ENCODE measurements at places on chromosomes 6 and 20.

DNA sequence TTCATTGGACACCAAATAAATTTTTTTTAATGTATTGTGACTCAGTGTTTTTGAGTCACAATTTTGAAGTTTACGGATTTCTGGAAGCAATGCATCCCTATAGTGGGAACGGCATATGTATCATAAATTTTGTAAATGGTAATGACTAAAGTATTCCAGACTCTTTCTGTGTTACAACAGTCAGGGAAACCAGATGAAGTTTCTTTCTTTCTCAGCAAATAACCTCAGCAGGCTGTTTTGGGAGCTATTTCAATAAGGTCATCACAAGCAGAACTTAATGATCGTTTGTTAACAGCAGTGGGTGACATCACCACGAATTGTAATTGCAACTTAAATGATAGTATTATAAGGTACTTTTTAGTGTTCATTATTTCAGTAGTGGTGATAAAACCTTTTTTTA lies 52.0 kb downstream of the HIVEP1 start:
- no peak for DNase-seq

DNA sequence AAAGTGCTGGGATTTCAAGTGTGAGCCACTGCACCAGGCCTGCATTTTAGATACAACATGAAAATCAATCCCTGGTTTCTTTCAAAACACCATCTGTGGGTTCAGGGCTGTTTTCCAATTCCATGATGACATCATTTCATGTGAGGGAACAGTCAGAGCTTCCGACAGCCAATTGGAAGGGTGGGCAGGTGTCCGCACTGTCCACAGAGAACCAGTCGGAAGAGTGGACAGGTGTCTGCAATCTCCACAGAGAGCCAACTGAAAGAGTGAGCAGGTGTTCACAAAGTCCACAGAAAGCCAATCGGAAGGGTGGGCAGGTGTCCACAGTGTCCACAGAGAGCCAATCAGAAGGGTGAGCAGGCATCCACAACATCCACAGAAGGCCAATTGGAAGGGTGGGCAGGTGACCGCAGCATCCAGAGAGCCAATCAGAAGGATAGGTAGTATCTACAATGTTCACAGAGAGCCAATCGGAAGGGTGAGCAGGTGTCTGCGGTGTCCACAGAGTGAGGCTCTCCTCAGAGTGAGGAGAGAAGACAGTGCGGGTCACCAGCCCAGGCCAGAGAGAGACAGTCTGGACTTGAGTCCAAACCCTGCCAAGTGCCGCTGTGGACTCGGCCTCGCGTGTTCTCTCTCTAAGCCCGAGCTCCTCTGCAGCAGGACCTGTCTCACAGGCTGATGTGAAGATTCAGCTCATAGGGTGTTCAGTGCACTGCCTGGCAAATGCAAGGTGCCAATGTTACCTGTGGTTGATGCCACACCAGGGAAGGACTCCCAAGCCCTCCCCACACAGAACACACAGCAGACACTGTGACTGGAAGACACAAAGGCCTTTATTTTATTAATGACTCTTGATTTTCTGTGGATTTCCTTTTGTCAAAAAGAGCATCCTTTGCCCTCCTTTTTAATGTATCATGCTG lies 57.3 kb downstream of the DLL1 start:
- DNase-seq, result no peak

- DNase-seq, result peak; percentile 15
Measured at GRCh38 chr6:6654599-6655575, 66.4 kb downstream of the LY86 start.

GRCh38 chr6:117729613-117730012 lies 54.3 kb downstream of the NUS1 start:
- no peak for DNase-seq

DNA sequence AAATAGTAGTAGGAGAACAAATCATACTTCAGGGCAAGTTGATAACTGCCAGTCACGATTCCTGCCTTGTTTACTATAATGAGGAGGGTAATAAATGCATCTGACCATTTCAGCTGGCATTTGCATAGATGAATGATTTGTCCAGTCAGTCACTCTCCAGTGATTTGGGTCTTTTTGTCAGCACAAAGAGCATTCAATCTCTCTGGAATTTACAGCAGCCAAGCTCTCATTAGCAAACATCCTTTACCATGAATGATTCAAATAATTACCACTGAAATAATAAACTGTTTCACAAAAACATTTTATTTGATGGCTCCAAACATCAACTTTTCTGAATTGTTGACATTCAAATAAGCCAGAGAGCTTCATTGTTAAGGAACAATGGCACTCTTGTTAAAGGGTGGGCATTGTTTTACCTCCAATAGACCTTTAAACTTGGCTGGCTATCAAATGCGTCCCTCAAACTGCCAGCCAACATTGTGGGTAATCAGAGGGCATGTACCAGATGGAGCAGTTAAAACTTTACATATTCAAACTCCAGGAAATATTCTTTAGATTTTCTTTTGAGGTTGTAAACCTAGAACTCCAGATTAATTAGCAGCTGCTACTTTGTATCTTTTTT lies 30.0 kb upstream of the FBXL4 start:
- no peak for DNase-seq

- DNase-seq, result no peak
Measured at GRCh38 chr6:137339929-137340559, 120.9 kb upstream of the IFNGR1 start.

DNA sequence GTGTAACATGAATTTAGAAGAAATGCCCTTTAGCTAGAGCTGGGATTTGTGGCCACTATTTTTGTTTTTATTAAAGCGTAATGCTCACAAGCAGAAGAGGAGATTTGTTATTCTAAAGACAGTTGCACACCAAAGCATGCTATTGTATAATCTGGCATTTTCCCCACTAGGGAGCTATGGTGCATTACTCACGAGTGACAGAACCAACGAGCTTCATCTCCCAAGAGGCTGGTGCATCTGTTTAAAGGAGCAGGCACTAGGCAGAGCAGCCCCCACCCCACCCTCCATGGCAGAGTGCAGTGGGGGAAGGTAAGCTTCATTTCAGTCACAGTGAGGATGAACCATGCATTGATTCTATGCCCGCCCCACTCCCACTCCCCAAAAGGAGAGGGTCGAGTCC lies 287.3 kb upstream of the TSHZ2 start:
- no peak for DNase-seq

GRCh38 chr20:32052090-32052777 lies at the start of gene HCK:
HCK (plus strand) TSS chr20:32052242.
- DNase-seq, result no peak

GRCh38 chr6:83511266-83511665 lies 1.1 kb upstream of the PRSS35 start:
- no peak for DNase-seq

DNA sequence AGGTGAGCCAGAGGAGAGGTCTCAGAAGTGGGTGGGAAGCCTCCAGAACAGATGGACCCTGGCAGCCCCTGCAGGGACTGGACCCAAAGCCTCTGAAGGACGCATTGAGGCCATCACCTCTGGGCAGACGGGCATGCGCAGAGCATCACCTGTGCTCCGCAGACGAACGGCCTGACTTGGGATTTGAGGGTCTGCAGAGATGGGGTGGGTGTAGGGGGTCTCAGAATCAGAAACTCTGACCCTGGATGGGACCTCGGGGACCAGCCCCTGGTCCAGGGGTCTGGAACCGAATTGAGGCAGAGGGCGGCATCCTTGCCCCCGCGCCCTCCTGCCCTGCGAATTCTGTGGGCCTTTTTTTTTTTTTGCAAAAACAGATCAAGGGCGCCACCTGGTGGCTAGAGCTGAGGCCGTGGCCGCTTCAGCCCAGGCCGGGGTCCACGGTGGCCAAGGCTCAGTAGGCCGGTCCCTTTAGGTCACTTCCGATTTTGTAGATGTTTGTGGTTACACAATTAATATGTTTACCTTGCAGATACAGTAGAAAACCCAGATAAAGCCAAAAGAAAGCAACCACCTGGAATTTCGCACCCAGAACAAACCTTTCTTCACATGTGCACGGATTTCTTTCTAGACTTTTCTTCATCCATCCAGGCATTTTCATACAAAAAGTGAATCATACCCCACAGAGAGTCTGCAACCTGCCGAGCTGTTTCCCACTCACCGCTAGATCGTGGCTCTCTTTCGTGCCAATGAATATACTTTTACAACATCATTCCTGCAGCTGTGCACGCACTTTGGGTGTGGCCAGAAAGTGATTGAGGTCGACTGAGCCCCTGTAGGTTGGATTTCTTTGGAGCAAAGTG lies 25.9 kb downstream of the ZBP1 start:
- DNase-seq, result peak; percentile 27

DNA sequence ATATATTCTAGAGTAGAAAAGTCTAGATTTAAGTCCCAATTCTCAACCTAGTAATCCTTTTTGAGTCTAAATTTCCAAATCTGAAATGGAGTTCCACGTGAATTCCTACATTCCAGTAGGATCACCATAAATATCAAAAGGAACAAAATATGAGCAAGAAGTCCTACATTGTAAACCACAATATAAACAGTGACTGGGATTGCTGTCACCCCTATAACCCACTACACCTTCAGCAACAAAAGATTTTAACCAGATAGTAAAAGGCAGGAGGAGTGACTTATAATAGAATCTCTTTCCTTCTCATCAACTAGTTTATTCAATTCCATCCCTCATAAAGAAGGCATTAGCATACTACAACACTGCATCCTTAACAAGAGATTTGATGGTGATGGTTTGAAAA lies 210.6 kb downstream of the KIF16B start:
- DNase-seq, result no peak

- DNase-seq, result no peak
Measured at GRCh38 chr20:8331740-8332412, 199.8 kb downstream of the PLCB1 start.

GRCh38 chr6:135633573-135633972 lies 136.0 kb upstream of the AHI1 start:
- no peak for DNase-seq

GRCh38 chr20:11271319-11271718 lies 597.5 kb upstream of the JAG1 start:
- no peak for DNase-seq

DNA sequence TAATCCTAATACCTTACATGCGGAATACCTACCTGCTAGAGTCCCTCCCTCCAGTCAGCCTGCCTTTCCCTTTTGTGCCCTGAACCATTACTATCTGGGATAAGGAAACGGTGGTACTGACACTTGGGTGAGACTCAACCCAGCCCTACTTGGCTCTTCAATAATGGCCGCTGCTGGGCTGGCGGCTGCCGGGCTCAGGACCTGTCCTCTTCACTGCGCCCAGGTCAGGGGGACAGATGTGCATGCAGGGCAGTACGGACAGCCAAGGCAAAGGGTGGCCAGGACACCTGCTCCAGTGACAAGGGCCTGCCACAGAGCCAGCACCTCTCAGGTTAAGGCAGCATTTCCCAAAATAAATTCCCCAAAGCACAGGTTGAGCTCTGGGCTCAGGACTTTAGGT lies 29.9 kb downstream of the UBE2V1 start:
- no peak for DNase-seq

DNA sequence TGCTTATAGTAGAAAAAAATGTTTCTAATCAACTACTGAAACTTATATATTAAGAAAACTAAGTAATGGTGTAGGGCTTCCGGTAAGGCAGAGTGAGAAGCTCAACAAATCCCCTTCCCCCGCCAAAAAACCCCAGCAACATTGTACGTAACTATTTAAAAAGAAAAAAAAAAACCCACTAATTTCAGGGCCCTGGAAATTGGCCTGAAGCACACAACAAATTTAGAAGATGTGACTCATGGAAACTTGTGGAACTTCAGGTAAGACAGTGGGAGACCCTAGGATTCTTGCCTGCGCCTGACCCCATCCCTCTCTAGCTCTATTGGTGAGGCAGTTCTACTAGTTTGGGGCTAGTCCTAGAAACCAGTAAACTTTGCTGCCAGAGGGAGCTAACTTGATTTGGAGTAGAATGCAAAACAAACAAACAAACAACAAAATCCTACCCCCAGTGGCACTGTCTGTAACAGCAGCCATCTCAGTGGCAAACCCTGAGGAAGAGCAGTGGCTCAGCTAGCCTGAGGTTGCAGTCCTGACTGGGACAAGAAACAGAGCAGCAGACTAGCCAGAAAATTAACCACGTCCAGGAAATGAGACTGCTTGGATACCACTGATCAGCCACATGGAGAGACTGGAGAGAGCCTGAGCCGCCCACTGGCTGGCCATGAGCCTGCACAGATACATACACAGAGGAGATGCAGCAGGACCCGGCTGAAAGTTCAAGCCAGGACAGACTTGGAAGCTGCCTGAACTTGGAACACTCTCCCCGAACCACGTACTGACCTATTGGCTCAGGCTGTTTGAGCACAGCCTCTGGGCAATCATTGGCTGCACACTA lies 135.1 kb downstream of the TBXT start:
- no peak for DNase-seq

DNA sequence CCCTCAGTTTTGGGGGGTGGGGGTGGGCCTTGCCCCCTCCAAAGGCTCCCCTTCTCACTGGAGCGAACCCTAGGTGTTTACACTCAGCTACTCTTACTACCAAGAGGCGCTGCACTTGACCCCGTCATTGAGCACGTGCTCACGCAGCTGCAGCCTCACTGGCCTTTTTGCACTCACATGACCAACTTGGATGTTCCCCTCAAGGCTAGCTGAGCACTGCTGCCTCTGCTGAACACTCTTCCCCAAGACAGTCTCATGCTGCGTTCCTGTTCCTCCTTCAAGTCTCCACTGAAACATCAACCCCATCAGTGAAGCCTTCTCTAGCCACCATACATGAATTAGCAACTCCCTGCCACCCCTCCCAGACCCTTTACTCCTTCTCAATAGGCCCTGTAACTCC lies 4.0 kb downstream of the SOD2 start:
- DNase-seq, result no peak

- no peak for DNase-seq
Measured at GRCh38 chr20:40444516-40444915, 244.5 kb downstream of the MAFB start.

GRCh38 chr20:61973515-61974356 lies 91.9 kb downstream of the TAF4 start:
- no peak for DNase-seq

GRCh38 chr6:165689699-165690098 lies 26.7 kb upstream of the PDE10A start:
- no peak for DNase-seq

DNA sequence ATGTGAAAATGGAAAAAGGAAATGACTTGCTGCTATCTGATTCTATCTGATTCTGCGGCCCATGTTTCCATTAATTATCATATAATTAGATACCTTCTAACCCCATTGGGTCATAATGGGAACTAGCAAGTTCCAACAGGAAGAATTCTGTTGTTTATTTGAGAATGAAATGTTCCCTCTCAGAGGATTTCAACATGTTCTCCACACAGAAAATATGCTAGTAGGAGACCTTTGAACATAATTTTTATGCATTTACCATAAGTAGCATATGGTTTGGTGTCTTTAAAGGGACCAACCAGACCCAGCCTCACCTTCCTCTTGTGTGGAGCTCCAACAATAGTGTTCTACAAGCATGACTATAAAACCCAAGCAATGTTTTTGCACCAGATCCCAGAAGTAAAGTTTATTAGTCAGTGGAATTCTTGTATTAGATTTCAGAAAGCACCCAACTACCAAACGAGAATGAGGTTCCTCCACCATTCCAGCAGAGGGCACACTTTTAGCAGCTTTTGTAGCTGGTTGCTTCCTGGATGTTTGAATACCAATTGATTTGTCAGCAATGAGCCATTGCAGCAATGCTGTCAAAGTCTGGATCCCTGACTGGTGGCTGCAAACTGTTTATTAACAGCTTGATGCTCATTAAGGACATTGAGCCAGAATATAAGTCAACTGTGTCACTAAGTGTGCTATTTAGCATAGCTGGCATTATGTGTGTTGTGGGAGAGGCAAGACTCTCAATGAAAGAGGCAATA lies 143.6 kb upstream of the GJE1 start:
- DNase-seq, result peak; percentile 35
